ENCODE measurements at places on chromosomes 12 and 14.

- DNase-seq = no peak
Observed at GRCh38 chr12:25769082-25769945, 189.2 kb upstream of the RASSF8 start.

GRCh38 chr14:77623201-77623600, 6.8 kb upstream of the SPTLC2 start:
- no peak for DNase-seq

DNA sequence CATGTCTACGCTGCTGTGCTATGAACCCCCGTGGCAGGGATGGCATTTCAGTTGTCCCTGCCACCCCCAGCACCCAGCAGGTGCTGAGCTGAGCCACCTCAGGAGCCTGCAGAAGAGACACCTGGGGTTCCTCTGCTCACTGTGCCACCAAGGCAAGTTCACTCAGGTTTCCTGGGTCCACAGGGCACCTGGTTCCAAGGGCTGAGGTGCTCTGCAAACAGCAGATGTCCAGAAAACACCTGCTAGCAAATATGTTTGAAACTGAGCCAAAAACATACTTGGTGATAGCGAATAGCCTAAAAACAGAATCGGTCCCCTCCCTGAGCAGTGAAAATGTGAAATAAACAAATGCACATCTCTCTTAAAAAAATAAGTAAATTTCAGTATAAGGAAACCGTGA, 35.6 kb upstream of the GPR68 start:
- no peak for DNase-seq

DNA sequence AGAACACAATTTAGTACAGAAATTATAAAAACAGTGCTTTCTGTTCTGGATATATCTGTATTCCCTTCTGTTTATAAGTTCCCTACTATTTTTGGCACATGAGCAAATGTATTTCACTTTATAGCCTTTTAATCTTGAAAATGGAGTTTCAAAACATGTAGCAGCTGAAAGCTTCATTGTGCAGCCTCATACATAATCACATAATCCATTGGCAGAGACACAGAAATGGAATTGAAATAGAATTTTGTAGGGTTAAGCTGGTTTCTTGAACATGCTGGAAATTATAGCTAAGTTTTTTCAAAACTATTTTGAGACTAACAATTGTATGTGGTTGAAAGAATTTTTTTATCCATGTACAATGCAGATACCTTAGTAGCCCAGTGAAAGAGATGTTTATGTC, 614.3 kb upstream of the MDGA2 start:
- DNase-seq = no peak

- peak; percentile 41 for DNase-seq
Observed at GRCh38 chr12:49369411-49370145, 2.3 kb downstream of the SPATS2 start.

DNA sequence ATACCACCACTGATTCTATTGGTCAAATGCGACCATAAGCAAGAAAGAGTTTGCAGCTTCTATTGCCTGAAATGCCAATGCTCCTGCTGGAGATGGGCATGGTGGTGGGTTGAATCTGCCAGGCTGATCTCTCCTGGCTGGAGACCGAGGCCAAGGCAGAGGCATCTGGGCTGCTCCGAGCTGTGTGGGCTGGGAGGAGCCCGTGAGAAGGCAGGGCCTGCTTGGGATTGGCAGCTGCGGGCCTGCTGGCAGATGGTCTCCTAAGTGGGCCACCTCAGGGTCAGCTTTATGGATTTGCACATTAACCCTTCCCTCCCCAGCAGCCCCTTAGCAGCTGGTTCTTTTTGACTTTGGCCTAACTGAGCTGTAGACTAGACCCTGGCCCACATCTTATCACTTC, 25.4 kb downstream of the SRRM4 start:
- DNase-seq = no peak

DNA sequence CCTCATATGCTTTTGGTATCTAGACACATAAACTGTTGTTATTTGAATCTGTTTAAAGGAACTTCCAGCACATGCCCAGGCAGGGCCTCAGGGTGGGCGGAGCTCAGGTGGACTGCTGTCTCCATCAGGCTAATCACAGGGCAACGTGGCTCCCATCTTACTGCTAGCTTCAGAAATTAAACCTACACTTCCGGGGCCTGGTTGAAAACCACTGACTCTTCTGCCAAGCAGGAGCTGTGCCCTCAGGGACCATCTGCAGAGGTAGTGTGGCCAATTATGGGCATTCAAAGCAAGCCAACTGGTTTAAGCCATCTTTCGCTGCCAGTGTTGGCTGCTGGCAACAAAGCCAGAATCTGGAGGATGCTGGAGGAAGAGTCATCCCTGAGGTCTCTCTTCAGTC, 97.5 kb downstream of the TMX1 start:
- no peak for DNase-seq

DNA sequence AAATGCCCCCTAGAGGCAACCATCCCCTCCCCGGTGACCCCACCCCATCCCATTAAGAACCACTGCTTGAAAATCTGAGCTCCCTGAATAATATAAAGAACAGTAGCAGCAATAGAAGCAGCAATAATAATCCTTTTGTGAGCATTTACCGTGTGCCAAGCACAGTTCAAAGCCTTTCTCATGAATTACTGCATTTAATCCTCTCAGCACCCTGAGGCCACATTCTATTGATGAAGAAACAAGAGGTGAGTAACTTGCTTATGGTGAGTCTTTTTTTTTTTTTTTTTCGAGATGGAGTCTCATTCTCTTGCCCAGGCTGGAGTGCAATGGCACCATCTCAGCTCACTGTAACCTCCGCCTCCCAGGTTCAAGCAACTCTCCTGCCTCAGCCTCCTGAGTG, 65.0 kb downstream of the KCNK10 start:
- no peak for DNase-seq

- no peak for DNase-seq
Observed at GRCh38 chr12:18683327-18684013, 54.3 kb downstream of the PLCZ1 start.

- DNase-seq = no peak
Observed at GRCh38 chr12:63304887-63305316, 153.9 kb upstream of the AVPR1A start.

DNA sequence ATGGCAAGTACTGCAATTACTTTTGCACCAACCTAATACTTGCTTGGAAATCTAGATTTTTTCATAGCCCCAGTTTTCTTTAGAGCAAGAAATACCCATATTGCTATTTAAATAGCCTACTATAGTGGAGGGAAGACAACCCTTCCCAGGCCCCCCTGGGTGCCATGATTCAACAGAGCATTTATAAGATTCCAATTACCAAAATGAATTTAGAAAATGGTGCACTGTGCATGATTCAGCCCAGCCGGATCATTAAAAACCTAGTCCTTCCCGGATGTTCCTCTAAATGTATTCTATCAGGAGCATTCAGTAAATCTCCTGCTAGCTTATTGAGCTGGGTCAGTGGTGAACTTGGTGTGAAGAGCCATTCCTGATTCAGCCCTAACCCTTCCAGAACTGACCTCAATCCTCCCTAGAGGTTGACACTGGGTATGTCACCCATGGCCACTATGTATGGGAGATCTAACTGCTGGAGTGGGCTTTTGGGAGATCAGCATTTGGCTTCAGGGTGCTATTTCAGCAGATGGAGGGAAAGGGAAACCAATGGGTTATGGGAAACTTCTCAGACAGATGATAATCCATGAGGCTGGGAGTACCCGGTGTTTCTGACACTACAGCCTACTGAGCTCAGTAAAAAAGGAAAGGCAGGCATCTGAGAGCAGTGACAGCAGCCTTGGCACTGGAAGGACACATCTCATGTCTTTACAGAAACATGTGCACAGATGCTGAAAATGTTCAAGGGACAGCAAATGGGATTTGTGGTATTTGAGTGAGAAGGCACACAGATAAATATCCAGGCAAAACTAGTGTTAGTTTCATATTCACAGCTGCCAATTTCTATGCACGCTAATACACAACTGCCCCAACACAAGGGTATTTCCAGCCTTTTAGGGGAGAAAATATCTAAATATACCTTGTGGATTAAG, 258.9 kb downstream of the DPF3 start:
- DNase-seq = no peak

- DNase-seq = no peak
Observed at GRCh38 chr12:122371475-122372045, 50.9 kb downstream of the CLIP1 start.

- DNase-seq = no peak
Observed at GRCh38 chr12:75823475-75823874, 208.1 kb downstream of the PHLDA1 start.

DNA sequence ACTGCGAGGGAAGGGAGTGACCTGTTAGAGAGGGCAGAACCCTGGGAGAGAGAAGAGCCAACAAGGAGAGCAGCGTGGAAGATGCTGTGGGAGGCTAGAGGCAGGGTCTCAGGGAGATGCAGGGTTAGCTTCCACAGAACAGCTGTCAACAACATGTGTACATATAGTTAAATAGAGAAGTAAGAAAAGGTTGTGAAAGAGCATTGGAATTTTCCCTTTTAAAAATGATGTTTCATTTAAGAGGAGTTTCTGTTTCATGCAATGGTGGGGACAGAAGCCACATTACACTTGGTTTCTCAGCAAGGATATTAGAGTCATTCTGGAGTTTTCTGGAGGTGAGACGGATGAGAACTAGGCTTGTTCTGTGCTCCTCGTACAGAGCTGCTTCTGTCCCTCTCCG, 23.8 kb upstream of the TBC1D30 start:
- DNase-seq = no peak

DNA sequence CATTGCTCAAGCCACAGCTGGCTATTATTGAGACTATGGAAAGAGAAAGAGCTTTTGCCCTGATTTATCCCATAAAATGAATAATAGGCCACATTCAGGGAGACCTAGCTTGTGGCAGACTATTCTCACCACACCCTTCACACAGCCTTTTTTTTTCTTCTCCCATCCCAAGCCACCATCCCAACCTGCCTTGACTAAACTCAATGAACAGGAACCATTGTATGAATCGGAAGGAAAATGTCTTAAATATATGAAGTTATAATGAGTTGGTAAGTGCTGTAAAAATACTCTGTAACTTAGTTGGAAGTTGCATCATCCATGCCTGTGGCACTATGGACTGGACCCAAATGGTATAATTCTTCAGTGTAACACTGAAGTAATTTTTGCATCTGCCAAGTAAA, 338.4 kb downstream of the RAD51B start:
- DNase-seq = no peak

DNA sequence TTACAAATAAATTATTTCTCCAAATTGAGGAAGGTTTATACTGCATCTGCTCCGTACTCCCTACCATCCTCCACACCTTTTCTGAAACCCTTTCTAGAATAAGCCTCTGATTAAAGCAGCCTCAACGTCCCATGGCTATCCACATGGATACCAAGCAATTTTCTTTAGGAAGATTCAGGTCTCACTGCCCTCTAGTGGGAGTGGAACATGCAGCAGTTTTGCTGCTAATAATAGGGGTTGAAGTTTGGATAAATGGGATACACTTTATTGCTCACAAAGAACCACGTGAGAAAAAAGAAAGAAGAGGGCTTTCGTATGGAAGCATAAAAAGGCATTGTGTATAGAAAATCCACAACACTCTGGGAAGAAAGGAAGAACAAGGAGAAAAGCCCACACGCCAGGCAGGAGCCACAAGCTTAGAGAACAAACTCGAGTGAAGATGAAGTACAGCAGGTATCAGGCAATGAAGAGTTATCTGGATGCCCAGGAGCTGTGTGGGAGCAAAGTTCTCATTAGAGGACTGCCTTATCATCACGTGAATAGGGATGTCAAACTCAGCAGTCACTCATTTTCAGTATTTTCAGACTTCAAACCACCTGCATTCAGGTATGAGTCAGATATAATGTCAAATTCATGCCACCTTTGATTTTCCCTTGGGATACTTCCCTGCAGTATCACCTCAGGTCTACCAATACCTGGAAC, 45.8 kb downstream of the CCER1 start:
- peak; percentile 61 for DNase-seq

DNA sequence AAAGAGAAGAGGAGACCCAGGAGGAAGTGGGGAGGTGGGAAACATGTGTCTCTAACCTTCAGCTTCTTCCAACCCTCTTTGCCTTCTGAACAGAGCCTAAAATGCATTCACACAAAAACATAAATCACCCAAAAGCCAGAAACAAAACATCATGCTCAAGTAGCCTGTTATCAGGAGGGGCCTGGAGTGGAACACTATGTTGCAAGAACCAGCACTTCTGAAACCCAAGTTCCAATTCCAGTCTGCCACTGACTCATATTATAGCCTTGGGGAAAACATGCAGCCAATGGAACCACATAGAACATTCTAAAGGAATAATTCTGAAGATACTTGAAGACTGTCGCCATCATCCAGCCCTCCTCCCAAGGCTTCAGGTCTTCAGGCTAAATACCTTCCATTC, 169.8 kb upstream of the PLXNC1 start:
- no peak for DNase-seq

- no peak for DNase-seq
Observed at GRCh38 chr12:12491606-12492005, 71.1 kb downstream of the DUSP16 start.

- peak; percentile 38 for DNase-seq
Observed at GRCh38 chr12:93419388-93420034, 22.2 kb downstream of the UBE2N start.

DNA sequence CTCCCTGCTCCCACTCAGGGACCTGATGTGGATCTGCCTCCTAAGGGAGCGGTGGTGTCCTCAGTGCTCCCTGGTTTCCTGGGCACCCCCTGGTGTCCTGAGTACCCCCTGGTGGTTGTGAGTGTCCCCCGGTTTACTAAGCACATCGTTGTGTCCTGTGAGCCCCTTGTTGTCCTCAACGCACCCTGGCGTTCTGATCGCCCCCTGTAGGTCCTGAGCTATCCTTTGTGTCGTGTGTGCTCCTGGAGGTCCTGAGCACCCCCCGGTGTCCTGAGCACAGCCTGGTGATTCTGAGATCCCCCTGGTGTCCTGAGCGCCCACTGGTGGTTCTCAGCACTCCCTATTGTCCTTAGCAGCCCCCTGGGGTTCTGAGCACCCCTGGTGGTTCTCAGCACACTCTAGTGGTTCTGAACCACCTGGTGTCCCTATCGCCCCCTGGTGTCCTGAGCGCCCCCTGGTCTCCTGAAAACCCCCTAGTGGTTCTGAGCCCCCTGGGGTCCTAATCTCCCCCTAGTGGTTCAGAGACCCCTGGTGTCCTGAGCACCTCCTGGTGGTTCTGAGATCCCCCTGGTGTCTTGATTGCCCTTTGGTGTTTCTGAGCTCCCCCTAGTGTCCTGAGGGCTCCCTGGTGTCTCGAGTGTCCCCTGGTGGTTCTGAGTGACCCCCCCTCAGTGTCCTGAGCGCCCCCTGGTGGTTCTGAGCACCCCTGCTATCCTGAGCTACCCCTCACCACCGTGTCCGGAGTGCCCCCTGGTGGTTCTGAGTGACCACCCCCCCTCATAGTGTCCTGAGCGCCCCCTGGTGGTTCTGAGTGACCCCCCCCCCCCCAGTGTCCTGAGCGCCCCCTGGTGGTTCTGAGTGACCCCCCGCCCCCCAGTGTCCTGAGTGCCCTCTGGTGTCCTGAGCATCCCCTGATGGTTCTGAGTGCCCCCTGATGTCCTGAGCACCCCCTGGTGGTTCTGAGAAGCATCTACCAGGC, 615.1 kb downstream of the TMEM121 start:
- DNase-seq = no peak

Data from NCI-H460 (cell line).